ENCODE measurements at places on chromosomes 6 and 20. TPM values are rescaled to one million over a fixed set of nuclear protein-coding genes. Genes with fewer than 3 reads are reported as not detected.

Gene CCDC170
- total RNA-seq, result not detected

Gene GJA10
- not detected for total RNA-seq

- DNase-seq, result no peak
Observed at GRCh38 chr6:75551367-75551952, 50.2 kb upstream of the SENP6 start.

DNA sequence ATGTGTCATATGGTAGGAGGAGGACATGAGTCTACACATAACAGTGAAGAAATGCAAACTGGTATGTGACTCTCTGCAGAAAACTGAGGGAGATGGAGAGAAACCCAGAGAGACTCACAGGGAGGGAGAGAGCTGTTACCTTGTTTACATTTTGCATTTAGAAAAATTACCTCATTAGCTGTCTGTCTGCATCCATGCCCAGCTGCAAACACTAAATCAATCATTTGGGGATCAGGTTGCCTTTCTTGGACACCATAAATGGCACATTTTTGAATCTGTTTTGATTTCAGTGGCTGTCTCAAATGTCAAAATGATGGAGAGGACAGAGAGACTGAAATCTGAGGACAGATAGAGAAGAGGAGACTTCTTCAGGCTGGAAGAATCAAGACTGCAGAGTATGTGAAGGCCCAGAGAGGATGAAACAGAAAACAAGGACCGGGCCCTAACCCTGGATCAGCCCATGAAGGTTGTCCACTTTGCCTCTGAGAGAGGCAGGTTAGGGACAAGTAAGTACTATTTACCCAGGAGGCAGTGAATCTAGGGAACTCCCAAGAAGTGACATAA is 92.2 kb downstream of the UNC5CL start:
- no peak for DNase-seq

GRCh38 chr6:35727231-35727934 is 9.4 kb upstream of the ARMC12 start:
- peak; percentile 71 for DNase-seq

- DNase-seq, result no peak
Observed at GRCh38 chr6:147418523-147418922, 90.0 kb upstream of the SAMD5 start.

DNA sequence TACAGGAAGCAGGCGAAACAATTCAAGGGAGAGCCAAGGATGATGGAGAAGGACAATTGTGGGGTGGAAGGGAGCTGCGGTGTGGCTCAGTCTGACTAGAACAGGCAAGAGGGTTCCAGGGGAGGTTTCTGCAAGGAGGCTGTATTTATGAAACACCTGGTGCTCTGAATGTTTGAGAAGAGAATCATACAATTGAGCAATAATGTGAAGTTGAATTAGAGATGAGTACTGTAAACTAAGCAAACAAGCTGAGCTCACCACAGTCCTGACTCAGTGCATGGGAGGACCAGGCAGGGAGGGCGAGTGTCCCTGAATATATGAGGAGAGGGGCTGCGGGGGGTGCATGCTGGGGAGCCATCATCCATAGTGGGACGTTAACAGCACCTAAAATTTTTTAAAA is 279.7 kb downstream of the KIF16B start:
- no peak for DNase-seq

Data from M059J (cell line).